ENCODE measurements at places on chromosomes 2 and 18. TPM values are rescaled to one million over a fixed set of nuclear protein-coding genes. Genes with fewer than 3 reads are reported as not detected.

RTP5 gene
- total RNA-seq = not detected

MARCO gene
- 0.33 TPM for total RNA-seq

ING5 gene
- total RNA-seq = 12.6 TPM

GCG gene
- not detected for total RNA-seq

PLCL1 gene
- 0.08 TPM for total RNA-seq

CRYBA2 gene
- total RNA-seq = not detected

TMEM169 gene
- total RNA-seq = 3.8 TPM

FHL2 gene
- total RNA-seq = 265 TPM

COL6A3 gene
- total RNA-seq = 81.9 TPM

MYO5B gene
- total RNA-seq = 114 TPM

ABCG8 gene
- total RNA-seq = not detected

HS1BP3 gene
- total RNA-seq = 42.4 TPM

CCBE1 gene
- 1.1 TPM for total RNA-seq

FOXI3 gene
- total RNA-seq = 0.21 TPM

OSR1 gene
- 0.04 TPM for total RNA-seq

ARHGAP25 gene
- total RNA-seq = 0.08 TPM

GNLY gene
- not detected for total RNA-seq

ATIC gene
- total RNA-seq = 81.6 TPM

CHRND gene
- total RNA-seq = not detected

NT5DC4 gene
- not detected for total RNA-seq

ACTR2 gene
- total RNA-seq = 139 TPM

HOXD3 gene
- 9.2 TPM for total RNA-seq
